ENCODE measurements at places on chromosomes 2 and 18.

GRCh38 chr2:139924070-139924469, 1143.9 kb upstream of the NXPH2 start:
- no peak for DNase-seq

DNA sequence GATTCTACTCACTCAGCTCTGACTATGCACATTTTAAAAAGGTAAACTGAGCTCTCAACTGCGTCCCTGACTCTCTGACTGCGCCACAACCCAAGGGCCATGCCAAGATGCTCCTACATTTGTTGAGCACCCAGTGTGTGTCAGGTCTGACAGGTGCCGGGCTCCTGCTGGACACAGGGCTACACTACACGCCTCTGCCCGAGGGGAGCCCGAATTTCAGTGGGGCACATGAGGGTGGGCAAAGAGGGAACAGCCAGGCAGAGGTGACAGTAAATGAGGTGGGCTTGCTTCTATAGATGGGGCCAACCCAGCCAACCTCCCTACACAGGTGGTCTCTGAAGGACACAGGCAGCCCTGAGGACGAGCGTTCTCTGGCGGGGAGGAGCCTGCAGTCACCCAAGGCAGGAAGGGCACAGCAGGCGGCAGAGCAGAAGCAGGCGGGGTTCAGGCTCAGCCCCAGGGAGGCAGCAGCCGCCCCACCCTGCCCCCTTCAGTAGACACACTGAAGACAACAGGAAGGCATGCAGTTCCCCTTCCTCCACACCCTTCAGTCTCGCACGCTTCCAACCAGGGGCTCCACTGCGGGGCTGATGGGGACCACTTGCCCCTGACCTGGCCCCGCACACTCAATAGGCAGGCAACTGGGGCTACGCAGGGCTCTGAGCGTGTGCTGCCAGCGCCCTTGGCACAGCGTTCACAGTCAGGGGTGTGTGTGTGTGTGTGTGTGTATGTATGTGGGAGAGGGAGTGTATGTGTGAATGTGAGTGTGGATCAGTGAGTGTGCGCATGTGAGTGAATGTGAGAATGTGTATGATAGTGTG, 98.4 kb downstream of the UXS1 start:
- DNase-seq, result peak; percentile 70

GRCh38 chr2:126317790-126318431, 338.0 kb upstream of the GYPC start:
- DNase-seq, result no peak

GRCh38 chr2:166614503-166614902, 120.5 kb upstream of the SCN7A start:
- no peak for DNase-seq

DNA sequence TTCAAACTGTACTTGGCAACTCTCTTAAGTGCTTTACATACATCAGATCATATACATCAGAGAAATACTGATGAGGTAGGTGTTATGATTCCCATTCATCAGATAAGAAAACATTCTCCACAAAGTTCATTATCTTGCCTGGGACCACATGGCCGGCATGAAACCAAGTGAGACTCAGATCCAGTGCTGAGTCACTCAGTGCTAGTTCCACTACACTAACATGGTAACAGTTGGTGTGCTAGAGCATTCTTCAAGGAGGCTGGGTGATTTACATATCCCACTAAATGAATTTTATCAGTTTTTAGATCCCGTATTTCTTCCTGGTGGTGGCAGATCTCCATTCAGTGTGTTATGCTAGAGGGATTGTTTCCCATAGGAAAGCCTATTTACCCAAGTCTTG, 772.0 kb downstream of the CNTNAP5 start:
- DNase-seq, result no peak

DNA sequence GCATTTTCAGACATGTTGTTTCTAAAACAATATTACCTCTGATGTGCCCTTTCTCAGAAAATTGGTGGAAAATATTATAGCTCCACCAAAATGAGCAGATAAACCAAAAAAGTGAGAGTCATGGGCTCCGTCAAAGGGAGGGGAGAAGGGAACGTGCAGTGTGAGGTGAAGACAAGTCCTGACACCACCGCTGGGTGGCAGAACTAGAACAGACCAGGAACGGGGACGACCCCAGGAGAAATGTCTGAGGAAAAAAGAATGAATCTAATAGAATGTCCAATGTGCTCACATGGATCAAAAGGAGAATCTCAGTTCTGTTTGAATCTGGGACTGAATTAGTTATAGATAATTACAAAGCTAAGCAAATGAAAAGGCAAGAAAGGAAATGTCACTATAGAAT, 22.6 kb upstream of the BCL2 start:
- DNase-seq, result no peak

GRCh38 chr2:158394453-158394852, 62.1 kb downstream of the CCDC148 start:
- no peak for DNase-seq

GRCh38 chr2:31263636-31264190, 29.8 kb downstream of the EHD3 start:
- DNase-seq, result no peak

GRCh38 chr2:99698896-99699295, 209.1 kb upstream of the REV1 start:
- DNase-seq, result no peak

DNA sequence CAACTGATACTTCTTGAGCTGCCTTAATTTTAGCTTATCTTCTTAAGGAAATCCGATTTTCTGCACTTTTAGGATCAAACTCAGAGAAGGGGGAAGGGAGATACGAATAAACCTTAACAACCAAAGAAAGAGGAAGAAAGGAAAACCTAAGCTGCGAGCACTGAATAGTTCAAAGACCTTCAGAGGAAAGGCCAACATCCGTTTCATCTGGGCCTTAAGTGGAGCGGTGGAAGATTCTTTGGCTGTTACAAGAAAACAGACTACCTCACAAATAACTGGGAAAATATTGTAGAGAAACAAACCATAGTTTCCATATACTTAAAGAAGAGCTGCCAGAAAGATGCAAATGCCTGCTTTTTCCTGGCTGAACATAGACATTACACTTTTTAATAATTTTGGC, 43.6 kb downstream of the VIT start:
- DNase-seq, result no peak

GRCh38 chr2:208072250-208072892, 47.0 kb upstream of the PLEKHM3 start:
- peak; percentile 11 for DNase-seq

GRCh38 chr2:121235542-121235941, 49.5 kb downstream of the TFCP2L1 start:
- DNase-seq, result no peak

DNA sequence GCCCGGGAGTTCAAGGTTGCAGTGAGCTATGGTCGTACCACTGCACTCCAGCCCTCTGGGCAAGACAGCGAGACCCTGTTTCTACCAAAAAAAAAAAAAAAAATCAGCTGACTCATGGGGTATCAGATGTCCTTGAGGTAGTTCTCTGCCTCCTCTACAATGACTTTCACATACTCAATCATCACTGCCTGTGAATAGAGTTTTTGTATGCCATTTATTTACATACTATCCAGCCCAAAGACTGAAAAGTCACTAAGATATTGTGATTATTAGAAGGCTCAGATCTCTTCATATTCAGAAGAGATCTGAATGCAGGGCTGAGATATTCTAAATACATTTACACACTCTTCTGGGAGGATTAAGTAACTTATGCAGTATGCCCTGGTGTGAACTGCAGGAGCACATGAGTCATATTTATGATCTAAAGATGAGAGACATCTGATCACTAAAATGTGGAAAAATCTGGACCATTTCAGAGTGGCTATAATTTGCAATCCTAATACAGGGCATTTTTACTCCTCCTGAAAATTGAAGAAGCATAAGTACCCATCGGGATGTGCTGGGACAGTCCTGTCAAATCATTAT, 38.9 kb downstream of the KLF7 start:
- no peak for DNase-seq

GRCh38 chr2:96649342-96649741, 6.8 kb downstream of the FER1L5 start:
- DNase-seq, result no peak

DNA sequence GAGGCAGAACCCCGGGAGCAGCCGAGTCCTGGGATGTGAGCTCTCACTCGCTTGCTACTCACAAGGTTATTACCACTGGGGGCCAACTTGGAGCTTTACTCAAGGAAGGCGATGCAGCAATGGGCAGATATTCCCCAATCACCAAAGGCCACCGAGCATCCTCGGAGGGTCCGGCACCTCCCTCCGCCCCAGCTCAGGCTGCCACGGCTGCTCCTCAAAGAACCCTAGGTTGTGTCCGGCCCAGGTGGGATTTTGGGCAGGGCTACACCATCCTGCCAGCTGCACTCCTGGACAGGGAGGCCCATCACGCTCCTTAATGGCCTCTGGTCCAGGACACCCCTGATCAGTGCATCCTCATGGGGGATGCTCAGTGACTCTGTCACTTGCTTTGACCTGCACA, 24.8 kb downstream of the FBLN7 start:
- no peak for DNase-seq

GRCh38 chr18:33700513-33700976, 122.5 kb downstream of the ASXL3 start:
- no peak for DNase-seq

DNA sequence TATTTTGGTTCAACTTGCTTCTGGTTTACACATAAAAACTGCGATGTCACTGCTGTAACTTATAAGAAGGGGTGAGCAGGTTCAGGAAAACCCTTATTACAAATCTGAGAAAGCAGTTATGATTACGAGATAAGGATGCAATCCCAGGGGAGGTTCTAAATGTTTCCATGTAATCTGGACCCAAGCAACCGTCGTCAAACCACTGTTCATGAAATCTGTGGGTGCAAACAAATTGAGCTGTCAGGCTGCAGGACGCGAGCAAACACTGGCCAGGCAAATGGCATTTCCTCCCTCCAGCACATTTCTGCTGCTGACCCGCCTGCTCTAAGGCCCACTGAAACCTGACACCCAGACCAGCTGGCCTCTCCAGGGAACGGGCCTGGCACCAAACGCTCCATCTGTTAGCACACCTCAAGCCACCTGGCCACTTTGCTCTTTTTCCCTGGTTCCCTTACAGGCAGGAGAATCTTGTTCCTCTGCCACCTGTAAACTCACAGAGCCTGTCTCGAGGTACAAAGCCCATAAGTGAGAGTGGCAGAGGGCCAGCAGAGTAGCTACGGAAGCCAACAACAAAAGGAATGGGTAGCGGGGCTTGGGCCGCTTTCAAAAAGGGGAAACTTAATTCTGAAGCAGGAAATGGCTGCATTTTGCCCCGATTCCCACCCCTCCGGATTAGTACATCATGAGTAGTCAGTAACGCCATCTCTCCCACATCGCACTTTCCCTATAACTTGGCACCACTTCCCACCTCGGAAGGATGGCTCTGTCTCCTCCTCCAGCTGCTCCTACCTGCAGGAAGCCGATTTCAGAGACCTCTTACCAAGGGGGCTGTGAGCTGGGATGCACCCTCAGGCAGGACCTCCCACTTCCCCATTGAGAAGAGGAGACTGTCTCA, 26.5 kb downstream of the CRACDL start:
- DNase-seq, result no peak

- DNase-seq, result no peak
These were observed 46.4 kb downstream of the TEX51 start for GRCh38 chr2:126945118-126945517.

GRCh38 chr18:3345885-3346284, 84.0 kb downstream of the MYL12B start:
- no peak for DNase-seq

- DNase-seq, result no peak
These were observed 477.8 kb upstream of the GCFC2 start for GRCh38 chr2:76188334-76189008.

GRCh38 chr2:65130664-65131175, 814 bp upstream of the RAB1A start:
- no peak for DNase-seq

DNA sequence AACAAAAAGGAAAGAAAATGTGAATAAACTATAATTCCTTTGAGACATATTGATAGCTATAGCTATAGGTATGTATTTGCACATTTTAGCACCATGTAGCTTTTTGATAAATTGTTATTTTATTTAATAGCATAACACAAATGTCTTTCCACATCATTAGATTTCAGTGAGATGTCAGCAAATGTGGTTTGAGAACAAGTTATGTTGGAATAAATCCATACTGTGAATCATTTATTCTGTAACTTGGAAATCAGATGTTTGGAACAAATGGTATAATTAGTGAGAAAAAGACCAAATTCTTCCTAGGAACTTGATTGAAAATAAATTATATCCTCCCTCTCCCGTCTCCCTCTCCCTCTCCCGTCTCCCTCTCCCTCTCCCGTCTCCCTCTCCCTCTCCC, 62.8 kb downstream of the NABP1 start:
- no peak for DNase-seq

- DNase-seq, result no peak
These were observed 766.4 kb upstream of the ID2 start for GRCh38 chr2:7915302-7916091.

DNA sequence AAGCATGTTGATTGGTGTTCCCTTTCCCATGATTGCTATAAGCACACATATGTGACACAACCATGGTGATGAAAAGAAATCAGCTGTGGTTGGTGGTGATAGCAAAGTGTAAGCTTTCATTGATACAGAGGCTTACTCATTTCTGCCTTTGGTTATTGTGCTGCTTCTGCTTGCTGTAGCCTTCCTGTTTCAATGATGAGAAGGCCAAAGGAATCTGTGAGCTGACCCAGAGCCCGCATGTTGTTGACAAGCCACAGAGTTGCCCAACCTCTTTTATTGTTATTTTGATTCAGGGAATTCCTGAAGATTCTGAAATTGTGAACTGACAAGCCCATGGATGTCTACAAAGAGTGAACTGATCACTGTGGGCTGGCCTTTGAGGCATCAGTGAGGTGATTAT, 164.4 kb downstream of the TMEFF2 start:
- no peak for DNase-seq

GRCh38 chr2:238685713-238686112, 162.2 kb upstream of the TWIST2 start:
- no peak for DNase-seq

DNA sequence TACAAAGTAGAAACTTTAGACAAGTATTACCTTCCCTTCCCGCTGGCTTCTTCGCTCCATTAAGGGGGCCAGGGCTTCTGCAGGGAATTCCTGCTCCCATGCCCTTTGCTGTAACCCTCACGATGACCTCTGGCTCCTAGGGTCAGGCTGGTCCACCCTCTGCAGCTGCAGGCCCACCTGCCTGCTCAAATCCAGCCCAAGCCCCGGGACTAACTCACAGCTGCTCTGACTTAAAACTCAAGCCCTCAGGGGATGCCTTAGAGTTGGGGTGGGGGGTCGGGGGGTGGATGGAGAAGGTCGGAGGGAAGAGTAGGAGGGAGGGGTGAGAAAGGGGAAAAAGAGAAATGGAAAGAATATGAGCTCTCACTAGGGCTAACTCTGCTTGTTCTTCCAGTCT, 4.9 kb downstream of the IGFBP5 start:
- no peak for DNase-seq

Data from activated CD8-positive, alpha-beta memory T cell treated with anti-CD3 and anti-CD28 coated beads for 1 hour (primary cell).